ENCODE measurements at places on chromosomes 4 and X.

DNA sequence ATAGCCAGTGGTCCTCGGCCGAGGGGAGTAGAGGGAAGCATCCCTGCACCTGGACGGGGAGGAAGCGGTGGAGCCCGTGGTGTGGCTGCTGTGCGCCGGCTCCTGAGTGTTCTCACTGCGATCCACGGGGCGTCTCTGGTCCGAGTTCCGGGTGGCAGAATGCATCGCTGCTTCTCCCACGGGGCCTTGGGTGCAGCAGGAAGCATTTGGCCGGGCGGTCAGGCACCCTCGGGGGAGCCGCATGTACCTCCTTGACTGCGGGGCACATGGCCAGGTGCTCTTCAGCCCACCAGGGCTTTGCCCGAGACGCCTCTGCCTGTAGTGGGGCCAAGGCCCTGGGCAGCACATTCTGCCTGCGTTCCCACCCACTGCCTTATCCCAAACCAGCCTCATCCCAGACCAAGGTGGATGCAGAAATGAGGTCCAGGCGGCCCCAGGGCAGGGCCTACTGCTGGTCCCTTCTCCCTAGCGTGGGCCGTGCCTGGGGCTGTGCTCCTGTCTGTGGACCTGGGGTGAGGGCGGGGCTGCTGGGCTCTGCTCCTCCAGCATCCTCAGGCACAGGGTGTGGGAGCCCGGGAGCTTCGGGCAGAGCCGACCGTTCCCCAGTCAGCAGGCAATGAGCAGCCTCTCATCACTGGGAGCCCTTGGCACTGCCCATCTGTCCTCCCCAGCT lies 27.5 kb downstream of the NKX1-1 start:
- DNase-seq: no peak

DNA sequence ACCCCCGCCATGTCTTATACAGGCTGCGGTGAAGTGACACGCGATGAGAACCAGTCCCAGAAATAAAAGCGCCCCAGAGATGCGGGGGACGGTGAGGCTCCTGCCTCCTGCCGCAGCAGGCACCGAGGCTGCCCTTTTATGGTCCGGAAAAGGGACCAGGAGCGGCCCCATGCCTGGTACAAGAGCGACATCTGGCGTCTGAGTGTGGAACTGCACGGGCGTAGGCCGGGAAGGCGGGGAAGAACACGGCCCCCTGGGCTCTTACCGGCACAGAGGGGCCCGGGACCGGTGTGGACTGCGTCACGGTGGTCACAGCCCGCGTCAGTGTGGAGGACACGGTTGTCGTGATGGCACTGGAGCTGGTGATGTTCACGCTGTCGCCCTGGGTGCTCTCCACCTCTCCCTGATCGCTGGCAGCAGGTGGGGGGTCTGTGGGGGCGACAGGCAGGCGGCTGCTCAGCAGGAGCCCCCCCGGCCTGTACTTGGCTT lies 8.9 kb upstream of the RENBP start:
- peak; percentile 62 for DNase-seq

GRCh38 chr4:182478475-182478874 lies 235.3 kb downstream of the TENM3 start:
- DNase-seq: no peak

DNA sequence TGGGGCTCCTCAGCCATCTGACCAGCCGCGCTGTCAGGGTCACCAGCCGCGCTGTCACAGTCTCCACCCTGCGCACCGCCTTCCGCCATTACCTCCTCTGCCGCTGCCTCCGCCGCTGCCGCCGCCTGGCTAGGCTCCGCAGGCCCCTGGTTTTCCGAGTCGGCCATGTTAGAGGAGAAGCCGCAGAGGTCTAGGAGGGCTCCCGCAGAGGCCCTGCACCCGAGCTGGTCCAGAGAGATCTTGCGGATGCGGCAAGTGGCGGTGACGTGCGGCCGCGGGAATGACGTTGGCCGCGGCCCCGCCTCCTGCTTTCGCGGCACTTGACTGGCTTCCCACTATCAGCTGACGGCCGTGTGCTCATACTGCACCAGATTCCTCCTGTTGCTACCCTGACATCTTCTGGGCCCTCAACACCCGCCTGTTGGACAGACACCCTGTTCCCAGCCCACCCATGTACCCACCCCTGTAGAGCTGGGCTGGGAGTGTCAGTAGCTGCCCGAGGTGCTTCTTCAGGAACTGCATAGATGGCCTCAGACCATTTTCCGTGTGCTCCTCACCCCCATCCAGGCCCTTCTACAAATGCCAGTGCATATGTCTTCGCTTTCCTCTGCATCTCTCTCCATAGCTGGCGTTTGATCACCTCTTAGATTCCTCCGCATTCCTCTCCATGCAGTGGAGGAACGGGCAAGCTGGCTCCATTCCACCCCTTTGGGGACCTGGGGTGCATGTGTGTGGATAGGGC lies at the start of gene NAP1L5:
TSS of gene NAP1L5 (minus strand) at position 242 of the 742 bp plus-strand sequence. CDS start at position 167, 75 bp downstream.
- peak; percentile 78 for DNase-seq

DNA sequence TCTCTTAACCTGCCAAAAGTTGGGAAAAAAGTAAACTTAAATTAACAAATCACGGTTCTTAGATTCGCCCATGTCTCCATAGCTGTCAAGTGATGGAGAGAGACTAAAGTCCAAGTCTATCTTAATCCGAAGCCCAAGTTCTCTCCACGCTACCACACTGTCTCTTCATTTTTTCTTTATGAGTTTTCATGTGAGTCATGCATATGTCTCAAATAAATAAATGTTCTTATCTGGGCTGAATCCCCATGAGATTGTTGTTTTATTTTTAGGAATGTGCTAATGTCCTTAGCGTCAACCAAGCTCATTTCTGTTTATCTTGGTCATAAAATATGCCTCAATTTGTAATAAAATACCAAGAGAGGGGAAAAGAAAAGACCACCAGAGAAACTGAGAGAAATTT lies 169.3 kb downstream of the RCHY1 start:
- DNase-seq: no peak

DNA sequence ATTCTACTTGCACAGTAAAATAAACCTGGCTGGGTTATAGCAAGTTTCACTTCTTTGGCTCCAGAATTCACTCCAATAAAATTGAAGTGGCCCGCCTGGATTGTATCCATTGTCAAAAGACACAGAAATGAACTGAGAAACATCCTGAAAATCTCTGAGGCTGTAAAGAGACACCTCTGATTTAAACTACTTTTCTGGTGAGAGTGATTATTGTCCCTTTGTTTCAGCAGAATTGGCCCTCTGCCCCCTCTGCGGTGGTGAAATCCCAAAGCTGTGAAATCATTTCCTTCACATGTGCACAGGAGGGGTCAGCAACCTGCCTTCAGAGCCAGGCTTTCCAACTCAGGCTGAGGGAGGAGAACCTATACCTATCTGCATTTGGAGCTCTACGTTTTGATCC lies 23.0 kb downstream of the GAB3 start:
- no peak for DNase-seq

DNA sequence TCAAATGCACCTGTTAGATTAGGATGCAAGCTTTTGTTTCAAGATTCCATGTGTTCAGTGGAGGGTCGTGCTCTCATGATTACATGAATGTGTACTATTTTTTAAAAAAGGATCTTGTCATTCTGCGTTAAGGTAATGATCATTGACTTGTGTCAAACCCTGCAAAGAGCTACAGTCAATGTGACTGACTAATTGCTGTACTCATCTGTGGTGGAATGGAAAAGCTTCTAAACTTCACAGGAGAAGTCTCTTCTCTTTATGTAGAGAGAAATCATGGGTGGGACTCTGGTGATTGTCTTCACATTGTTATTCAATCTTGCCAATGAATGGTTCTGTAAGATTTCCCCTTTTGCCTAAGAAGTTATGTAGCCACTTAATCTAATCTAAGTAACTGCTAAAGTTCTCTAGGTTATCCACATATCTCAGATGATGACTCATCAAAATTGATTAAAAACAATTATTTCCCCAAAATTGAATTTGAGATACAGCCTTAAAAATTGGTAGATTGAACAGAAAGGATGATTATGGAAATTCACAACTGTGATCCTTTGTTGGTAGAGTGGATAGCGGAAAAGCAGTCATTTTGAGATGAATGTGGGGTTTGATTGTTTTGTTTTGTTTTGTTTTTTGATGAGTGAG lies 6.7 kb downstream of the MAGEE1 start:
- no peak for DNase-seq

DNA sequence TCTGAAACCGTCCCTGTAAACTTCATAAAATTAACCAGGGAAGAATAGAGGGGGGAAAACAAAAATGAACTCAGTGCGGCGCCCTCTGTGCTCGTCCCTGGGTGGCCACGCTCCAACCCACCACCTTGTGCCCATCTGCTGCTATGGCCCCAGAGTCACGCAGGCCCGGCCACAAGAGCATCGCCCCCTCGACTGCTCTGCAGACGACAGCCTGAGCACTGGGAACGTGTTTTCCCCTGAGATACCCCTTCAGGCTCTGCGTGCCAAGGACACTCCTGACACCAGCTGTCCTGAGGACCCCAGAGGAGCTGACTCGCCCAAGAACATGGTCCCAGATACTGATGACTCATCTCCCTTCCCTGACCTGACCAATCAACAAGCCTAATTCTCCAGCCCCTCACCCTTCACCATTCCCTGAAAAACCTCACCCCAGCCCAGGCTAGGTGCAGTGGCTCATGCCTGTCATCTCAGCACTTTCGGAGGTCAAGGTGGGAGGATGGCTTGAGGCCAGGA lies 64.1 kb upstream of the GPR78 start:
- no peak for DNase-seq

GRCh38 chr4:77045490-77045889 lies 30.3 kb downstream of the CCNI start:
- no peak for DNase-seq

GRCh38 chrX:104697294-104697693 lies 131.3 kb downstream of the IL1RAPL2 start:
- DNase-seq: no peak

DNA sequence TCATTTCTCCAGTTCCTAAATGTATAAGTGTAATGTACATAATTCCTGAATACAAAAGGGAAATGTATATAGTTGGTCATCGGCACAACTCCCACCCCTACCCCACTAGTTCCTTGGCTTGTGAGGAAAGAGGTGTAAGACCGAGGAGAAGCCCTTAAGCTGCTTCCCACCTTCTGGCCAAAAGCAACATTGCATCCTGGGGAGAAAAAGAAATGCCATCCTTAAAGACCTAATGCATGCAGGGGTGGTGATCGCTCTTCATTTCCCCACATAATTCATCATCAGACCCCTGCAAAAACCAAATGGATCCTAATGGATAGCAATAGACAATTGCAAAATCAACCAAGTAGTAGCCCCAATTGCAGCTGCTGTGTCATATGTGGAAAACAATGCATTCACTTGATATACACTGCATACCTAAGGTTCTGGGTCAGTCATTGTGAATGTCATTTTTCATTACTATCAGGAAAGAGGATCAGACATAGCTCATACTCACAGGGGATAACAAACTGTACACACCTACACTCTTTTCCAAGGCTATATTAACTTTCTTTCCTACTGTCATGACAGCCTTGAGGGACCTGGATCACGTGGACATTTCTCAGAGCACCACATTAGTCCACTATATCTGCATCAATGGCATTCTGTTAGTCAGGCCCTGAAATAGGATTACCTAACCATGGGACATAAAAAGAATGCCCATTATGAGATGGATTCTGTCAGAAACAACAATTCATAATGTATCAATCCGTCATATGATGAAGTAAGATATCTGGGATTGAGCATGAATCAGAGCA lies 31.7 kb upstream of the NFXL1 start:
- DNase-seq: no peak
